CD4-positive, alpha-beta T cell treated with Interferon alpha-2 for 1 hour (primary cell): ENCODE measurements at places on chromosomes 5 and 9.

- no peak for DNase-seq
Observed at GRCh38 chr9:16625811-16626210, 244.7 kb downstream of the BNC2 start.

DNA sequence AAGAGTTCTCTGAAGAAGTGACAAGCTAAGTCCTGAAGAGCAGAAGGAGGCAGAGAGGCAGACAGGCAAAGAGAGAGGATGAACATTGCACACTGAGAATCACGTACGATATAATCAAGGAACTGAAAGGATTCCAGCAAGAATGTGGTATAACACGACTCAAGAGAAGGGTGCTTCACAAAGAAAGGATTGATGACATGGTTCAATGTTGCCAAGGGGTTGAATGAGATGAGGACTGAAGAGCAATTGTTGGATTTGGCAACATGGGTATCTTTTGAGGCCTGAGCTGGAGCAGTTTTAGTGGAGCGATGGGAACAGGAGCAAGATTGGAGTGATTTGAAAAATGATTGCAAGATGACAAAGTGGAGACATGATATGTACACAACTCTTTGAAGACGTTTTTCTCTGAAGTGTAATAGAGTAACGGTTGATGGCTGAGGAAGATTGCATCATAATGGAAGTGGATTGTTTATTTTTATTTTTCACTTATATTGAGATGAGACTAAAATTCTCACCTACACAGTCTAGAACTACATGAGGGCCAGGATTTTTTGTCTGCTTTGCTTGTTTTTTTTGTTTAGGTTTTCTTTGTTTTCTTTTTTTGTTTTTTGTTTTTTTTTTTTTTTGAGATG, 1049.9 kb upstream of the WWC1 start:
- no peak for DNase-seq

DNA sequence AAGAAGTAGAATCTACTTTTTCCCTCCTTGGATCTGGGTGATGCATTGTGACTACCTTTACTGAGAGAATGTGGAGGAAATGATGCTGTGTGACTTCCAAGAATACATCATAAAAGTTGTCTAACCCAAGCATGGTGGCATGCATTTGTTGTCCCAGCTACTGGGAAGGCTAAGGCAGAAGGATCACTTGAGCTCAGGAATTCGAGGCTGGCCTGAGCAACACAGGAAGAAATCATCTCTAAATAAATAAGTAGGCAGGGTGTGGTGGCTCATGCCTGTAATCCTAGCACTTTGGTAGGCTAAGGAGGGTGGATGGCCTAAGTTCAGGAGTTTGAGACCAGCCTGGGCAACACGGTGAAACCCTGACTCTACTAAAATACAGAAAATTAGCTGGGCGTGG, 143.2 kb upstream of the VLDLR start:
- DNase-seq: no peak

GRCh38 chr5:59421986-59422941, 471.3 kb downstream of the PDE4D start:
- DNase-seq: no peak

DNA sequence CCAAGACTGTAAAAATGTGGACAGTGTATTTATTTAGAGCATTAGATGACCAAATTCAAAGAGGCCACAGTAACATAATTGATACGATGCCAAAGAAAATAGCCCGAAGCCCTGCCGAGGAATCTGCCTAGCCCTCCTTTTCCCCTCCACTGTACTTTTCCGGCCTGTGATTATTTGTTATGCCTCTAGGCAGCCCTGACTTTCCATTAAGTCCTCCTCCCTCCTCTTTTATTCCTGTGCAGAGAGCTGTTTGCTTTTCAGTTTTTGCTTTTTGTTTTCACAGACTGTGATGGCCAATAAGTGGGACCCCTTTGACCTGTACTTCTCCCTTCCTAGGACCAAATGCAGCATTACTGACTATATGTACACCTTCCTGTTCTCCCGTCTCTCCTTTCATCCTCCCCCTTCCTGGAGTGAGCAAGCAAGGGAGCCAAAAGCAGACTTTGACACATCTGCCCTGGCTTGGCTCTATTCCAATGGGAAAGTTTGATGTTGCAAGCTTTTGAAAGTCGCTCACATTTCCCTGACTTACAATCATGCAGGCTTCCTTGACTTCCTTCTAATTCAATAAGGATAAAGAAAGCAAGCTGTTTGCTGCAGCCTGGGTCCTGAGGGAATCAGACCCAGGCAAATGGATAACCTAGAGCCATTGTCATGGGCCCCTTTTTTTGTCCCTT, 76.1 kb downstream of the NREP start:
- DNase-seq: no peak

- no peak for DNase-seq
Observed at GRCh38 chr9:97934321-97935115, 3.5 kb downstream of the HEMGN start.

DNA sequence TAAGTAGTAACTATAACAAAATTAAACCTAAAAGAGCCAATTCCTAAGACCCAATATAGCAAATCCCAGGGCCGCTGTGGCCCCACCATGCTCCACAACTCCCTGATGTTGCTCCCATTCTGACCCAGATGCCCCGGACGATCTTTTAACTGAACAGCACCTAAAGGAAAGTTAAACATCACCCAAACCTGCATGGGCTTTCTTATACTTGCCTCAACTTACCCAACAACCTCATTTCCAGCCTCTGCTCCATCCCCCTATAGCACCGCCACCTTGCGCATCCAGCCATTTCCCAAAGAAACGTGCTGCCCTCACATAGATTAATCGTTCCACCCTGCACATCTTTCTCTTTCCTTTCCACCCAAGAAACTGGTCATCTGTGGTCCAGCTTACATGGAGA, 54.6 kb downstream of the ZNF354C start:
- no peak for DNase-seq

- DNase-seq: no peak
Observed at GRCh38 chr9:113898596-113898995, 22.5 kb downstream of the ZNF618 start.

- DNase-seq: no peak
Observed at GRCh38 chr5:108762660-108763059, 15.0 kb downstream of the FER start.

DNA sequence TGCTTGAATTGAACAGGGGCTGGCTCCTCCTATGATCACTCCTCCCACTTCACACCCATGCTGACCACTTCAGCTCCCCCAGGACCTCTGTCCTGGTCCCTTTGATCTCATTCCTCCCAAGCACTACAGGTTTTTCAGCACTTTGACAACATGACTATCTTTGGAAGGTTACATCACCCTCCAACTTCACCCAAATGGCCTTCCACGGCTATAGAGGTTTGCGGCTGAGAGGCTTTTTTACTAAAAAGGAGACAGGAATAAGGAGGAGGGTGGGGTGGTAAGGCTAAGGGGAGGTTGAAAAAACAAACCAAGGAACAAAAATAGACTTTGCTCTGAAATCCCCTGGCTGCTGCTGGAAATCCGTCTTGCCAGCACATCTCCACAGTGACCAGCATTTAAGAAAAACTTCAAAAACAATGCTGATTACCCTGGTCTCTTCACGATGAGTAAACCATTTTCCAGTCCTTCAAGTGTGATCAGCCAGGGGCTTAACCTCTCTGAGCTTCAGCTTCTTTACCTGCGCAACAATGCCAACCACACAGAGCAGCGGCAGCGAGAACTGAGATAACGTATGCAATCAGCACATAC, 102.7 kb downstream of the DPYSL3 start:
- DNase-seq: no peak

DNA sequence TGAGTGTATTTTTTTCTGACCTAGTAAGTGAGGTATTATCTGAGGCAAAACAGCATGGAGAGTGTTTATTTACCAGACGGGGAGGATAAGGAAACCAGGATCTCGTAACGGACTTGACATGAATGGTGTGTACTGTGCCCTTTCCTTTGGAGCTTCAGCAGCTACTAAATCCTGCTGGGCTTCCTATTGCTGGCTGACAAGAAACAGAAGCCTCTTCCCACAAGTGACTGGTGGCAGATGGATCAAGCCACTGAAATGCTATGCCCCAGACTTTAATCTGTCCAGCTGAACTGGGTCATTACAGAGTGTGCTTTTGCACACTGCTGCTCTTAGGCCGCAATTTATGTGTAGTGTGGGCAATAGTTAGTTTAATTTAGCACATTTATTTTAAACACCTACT, 162.7 kb upstream of the MRPS30 start:
- no peak for DNase-seq

DNA sequence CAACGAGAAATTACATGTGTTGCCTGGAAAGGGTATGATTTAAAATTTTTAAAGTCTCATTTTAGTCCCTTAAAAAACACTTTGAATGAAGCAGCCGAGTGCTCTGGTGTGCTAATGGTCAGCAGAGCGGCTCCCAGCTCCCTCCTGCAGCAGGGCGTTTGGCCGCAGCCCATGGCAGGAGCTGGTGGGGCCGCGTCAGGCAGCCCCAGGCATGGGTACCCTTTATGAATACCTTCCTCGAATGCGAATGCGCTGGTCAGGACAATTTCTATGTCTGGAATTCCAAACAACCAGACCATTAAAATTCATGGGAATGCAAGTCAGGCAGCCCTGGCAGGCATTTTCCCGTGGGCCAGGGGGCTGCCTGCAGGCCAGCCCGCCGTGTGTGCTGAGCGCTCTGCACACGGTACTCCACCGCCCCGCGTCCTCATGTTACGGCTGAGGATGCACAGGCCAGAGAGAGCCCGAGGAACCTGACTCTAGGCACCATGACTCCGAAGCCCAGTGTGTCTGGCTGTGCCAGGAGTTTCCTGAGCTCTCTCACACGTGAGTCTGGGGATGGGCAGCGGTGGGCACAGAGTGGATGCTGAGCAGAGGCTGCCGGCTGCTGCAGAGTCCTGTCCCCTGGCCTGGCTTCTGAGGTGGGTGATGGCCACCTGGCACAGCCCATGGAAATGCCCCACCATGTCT, 123.7 kb downstream of the WNK2 start:
- no peak for DNase-seq
